GM12878 (cell line): ENCODE measurements at places on chromosomes 5 and 9. TPM values are rescaled to one million over a fixed set of nuclear protein-coding genes. Genes with fewer than 3 reads are reported as not detected.

DNA sequence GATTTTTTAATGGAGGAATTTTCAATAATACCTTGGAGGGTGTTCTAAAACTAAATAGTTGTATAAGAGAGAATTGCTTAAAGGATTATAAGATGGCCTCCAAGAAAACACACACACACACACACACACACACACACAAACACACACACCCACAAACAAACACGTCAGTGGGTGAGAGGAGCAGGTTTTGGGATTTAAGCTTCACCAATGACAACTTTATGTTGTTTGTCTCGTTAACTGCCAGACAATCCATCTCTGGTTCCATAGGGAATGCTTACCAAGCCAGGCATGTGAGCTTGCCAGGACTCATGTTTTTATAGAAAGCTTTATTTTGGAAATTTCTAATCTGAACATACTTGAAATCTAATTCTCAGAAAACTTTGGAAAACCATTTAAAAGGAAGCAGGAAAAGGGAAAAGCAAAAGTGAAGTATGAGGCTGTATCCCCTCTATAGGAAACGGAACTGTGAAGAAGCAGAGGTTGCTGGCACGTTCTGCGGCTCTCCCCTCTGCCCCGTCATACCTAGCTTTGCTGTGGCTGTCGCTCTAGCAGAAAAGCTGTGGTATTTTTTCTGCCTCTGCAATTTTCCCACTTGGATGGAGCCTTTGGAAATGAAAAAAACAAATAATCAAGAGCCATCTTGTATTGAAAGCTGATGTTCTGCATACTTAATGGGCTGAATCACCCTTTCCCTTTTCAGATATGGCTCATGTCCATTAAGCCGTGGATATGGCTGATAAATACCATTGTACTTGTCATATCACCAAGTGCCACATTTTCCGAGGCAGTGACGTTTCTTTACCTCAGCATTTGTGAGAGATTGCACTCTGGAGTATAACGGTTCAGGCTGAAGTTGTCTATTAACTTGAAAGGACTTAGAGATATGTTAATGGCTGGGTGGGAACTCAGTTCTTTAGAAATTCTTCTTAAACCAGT lies 112.7 kb downstream of the NTRK2 start:
- no peak for DNase-seq

Gene ROPN1L
- not detected in 2 replicates for polyA plus RNA-seq

DNA sequence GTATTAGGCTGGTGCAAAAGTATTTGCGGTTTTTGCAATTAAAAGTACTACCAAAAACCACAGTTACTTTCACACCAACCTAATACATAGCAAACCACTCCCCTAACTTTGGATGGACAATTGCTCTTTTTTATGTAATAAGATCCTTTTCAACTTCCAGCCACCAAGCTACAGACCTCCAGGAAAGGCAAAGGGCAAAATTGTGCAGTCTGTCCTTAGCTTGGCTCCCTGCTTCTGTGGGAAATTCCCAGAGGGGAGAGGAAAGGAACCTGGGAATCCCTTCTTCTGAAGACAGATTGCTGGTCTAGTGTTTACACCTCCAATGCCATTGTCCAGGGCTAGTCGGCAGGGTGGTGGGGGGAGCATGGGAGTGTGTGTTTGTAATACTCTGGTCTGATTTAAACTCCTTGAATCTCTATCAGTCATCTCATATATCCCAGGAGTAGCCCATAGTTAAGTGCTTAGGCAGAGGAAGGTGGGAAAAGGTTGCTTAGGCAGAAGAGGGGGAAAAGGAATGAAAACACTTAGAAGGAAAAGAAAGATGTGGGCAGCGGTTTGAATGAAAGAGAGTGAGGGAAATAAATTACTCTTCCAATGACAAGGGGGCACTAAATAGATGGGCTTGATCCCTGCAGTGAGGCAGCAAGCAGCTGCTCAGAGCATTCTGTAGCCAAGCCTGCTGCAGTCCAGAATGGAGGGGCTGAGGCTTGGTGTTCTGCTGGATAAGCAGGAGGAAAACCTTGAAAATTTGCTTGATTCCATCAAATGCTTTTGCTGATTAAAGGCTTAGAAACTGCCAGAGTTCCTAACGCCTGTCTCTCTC lies 86.9 kb upstream of the MAP1B start:
- DNase-seq, result no peak

DNA sequence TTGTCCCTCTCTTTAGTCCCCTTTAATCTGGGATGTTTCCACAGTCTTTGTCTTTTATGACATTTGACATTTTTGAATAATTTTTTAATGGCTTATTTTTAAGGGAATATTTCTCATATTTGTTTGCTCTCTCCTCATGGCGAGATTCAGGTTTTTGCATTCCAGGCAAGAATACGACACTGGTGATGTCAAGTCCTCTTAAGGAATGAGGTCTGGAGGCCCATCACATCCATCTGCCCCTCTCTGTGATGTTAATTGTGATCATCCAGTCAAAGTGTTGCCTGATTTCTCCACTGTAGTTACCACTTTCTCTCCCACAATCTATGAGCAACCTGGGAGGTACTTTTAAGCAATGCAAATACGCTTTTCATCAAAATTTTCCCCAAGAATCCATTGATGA lies 193.2 kb downstream of the MAST4 start:
- DNase-seq, result no peak

Gene CLIC3
- polyA plus RNA-seq, result 0.31 TPM in 1 of 2 replicates, not detected in the other

GRCh38 chr5:66821688-66822429 lies 225.7 kb downstream of the MAST4 start:
- DNase-seq, result no peak

DNA sequence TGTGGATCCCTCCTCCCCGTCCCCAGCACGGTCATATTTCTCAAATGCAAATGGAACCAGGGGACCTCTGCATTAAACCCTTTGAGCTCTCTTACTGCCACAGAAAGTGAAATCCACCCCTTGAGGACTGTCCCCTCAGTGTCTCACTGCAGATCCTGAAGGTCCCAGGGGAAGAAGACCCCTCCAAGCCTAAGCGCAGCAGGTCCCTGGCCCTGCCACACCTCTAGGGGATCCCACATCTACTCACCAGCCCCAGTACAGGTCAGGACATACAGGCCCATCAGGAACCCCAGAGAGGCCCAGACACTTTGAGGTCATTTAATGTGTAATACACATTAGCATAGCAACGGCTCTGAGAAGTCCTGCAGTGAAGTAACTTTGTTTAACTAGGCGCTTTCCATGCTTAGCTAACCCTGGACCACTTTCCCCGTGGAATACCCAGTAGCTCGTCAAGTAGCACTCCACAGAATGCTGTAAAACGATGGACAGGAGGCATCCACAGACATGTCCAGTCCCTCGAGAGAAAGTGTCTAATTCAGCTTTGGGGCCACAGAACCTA lies 54.7 kb upstream of the ALDH1B1 start:
- DNase-seq, result no peak

GRCh38 chr5:132898094-132898493 lies 24.6 kb downstream of the LEAP2 start:
- DNase-seq, result no peak

DNA sequence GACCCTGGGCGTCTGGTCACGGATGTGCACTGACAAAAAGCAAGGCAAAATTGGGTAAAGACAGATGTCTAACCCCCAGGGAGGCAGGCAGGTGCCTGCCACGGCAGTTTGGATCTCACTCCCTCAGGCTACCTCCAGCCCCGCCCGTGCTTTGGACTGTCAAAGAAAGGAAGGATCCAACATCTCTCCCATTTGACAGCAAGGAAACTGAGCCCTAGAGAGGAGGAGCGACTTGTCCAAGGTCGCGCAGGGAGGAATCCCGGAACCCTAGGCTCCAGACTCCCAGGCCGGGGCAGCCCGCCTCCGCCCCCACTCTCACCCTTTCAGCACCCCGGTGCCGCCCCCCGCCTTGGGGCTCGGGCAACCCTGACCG lies 376 bp downstream of the GOLGA1 start:
- DNase-seq, result no peak

DNA sequence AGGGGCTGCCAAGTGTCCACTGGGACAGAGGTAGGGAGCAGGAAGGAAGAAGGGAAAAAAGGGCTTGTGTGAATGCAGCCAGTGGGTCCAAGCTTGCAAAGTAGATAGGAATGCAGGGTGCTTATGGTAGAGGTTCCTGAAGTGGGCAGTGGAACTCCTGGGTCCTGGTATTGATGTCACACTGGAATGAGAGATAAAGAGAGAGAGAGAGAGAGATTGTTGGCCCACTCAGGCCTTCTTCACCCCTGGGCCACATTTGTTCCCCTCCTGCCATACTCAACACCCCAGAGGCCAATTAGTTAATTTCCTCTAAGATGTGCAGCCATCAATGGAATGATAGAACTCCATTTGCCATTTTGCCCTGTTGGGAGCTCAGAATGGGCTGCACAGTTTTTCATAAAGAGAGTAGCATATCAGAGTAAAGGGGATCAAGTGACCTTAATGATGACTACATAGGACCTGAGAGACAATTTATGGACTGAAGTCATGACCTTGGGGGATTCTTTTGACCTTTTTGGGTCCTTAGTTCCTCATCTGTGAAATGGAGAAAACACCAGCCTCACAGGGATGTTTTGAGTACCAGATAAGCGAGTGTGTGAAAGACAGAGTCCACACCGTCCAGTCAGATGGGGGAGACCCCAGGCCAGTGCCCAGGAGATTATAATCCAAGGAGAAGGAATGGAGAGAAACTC lies 52.9 kb downstream of the PPARGC1B start:
- DNase-seq, result no peak

- DNase-seq, result no peak
These were observed 117.5 kb downstream of the BOD1 start for GRCh38 chr5:173498739-173499470.

DNA sequence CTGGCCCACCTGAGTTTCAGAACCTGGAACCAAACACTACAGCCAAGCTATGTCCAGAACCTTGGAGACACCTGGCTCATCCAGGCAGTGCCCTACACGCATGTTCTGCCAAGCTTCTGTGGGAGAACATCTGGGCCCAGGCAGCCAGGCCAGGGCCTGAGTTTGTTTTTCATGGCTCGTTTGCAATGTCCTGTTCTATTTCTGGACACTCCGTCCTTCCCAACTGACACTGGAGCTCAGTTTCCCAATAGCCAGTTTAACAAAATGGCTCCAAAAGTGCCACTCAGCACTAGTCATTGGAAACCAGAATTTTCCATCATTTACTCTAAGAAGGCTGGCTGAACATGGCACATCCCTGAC lies 38.6 kb downstream of the SH3RF2 start:
- DNase-seq, result no peak

DNA sequence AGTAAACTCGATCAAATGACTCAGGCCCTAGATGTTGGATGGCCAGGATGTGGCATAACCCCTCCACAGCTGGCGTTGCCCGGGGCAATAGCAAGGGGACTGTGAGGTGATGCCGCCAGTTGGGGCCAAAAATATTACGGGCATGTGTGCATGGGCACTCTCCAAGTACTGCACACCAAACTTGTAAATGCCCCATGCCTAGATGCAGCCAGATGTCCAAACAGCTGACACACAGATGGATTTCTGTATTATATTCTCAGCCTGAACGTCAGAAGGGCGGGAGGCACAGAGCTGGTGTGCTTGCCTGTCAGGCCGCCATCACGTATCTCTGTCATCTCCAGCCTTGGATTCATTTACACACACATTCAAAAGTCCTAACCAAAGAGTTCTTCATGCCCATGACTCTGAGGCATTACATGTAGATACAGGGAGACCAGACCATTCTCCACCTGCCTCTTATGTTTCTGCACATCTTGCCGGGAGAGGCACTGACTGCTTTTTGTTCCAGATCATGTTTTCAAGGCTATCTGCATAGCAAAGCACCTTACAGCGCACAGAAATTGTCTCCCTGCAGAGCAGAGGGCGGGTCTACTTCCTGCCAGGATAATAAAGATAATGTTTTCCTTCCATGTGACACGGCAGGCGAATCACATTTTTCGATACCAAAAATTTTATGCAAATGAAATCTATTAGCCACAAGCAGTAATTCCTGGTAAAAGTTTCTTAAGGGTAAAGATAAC lies 200.9 kb upstream of the ADAMTS16 start:
- no peak for DNase-seq

Gene FBP1
- polyA plus RNA-seq, result 0.15 TPM in 1 of 2 replicates, not detected in the other

GRCh38 chr9:2610985-2611384 lies 10.6 kb upstream of the VLDLR start:
- no peak for DNase-seq

- no peak for DNase-seq
These were observed 257.5 kb downstream of the AGTPBP1 start for GRCh38 chr9:85484235-85484634.

DNA sequence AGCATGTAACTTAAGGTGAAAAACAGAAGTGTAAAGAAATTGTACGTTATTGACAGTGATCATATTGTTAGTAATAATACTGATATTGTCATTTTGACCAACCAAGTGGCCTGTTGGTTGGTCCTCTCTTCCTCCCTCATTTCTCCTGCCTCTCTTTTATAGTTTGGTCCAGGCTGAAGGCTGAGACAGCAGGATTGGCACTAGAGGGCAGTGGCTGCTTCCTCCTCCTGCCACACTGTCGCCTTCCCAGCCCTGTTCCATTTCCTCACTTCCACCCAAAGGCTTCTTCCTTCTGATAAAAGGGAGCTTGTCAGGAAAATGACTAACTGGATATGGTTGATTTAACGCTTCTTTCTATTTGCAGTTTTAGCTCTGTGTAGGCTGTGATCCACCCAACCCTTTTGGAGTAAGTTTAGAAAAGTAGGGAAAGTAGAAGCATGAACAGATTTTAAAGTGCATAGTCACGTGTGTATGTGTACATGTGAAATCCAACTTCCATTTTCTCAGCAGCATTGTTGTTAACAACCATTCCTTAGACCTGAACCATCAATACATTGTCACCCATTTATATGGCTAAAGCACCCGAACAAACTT lies 35.6 kb downstream of the PTCD2 start:
- DNase-seq, result no peak

GRCh38 chr5:9540791-9541190 lies 5.1 kb downstream of the SEMA5A start:
- DNase-seq, result no peak

Gene SLC34A3
- polyA plus RNA-seq, result not detected in 2 replicates

Gene BICD2
- 13.4 and 14.3 TPM in 2 replicates for polyA plus RNA-seq

- DNase-seq, result no peak
These were observed 38.5 kb downstream of the ABITRAM start for GRCh38 chr9:108972626-108973209.

Gene TMEM167A
- polyA plus RNA-seq, result 190 and 191 TPM in 2 replicates

Gene PCSK1
- 0.15 and 0.24 TPM in 2 replicates for polyA plus RNA-seq

DNA sequence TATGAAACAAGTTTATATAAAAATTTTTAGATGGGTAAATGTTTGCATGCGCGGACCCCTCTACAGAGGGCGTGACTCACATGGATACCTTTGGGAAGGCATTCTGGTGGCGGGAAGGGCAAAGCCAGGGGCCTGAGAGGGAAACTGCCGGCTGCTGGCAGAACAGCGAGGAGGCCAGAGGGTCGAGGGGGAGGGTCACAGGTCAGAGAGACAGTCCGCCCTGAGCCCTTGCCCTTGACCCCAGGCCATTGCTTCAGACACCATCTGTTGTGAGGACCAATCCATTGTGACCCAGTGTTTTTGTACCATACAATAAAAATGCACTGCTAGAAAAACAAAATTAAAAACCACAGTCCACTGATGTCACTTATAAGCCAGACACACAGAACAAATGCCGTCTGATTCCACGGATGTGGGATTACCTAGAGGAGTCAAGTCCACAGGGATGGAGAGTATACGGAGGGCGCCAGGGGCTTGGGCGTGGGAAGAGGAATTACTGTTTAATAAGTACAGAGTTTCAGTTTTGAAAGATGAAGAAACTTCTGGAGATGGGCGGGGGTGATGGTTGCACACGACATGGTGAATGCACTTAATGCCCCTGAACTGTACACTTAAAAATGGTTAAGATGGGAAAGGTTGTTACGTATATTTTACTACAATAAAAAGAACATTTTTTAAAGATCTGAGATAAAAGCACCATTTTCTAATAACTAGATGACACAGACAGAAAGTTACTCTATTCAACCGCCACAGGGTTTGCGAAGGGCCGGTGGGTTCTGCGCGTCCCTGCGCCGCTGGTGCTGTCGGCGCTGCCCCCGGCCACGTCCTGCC lies 12.0 kb downstream of the BTNL9 start:
- no peak for DNase-seq

GRCh38 chr9:121631978-121632418 lies 19.4 kb upstream of the DAB2IP start:
- DNase-seq, result no peak
